ENCODE measurements at places on chromosomes 1 and 21.

DNA sequence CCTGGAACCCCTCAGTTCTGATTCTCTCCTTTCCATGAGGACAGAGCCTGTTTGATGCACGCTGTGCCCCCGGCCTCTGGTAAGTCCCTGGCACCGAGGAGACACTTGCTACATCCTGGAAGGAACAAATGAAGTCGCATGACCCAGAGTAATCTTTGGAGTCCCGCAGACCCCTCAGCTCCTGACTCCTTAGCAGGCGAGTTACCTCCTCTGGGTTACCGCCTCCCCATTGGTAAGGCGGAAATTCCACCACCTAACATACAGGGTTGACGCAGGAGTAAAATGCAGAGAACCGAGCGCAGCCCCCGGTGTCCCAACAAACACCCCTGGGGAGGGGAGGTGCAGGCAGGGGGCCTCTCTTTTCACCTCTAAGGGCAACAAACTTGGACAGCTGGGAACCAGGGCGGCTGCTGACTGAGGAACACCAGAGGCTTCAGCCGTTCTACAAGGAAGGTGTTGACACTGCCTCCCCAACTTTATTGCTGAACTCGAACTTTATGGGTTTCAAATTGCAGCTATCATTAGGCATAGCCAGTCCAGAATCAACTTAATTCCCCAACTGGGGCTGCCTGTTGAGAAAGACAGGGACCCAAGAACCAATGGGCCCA is 115.3 kb upstream of the IFFO2 start:
- no peak for DNase-seq

- DNase-seq: no peak
Observed at GRCh38 chr1:31624731-31625514, 7.4 kb downstream of the HCRTR1 start.

DNA sequence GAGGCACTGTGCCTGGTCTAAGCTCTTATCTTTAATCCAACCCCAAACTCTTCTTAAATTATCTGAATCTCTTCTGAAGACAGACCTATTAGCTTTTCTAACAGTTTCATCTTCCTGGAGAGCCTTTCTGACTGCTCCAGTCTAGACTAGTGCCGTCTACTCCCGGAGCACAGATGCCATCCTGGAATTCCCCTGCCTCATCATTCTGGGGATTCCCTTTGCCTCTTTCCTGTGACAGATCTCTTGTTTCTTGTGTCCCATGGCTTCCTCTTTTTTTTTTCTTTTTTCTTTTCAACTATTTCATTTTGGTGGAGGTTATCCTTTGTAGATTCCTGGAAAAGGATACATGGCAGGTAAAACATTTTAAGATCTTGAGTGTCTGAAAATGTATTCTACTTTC is 11.7 kb downstream of the SEMA4A start:
- DNase-seq: no peak

DNA sequence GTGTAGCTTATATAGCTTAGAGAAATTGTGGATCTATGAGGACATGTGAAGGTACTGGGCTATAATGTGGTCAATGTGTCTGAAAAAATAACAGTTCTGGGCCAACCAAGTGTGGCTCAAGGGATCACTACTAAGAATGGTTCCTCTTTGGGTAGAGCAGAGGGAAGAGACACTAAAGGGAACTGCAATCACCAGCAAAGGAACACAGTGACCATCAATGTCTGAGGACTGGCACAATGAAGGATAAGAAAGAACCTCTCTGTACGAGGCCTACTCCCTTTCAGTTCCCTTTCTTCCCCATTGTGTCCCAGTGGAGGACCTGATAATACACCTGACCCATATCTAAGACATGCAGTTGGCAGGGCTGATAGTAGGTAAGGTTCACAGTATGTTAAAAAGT is 89.9 kb upstream of the JAK1 start:
- DNase-seq: no peak

GRCh38 chr1:55280731-55281130 is 65.6 kb upstream of the USP24 start:
- no peak for DNase-seq

- no peak for DNase-seq
Observed at GRCh38 chr1:43435146-43436145, 18.3 kb downstream of the HYI start.

DNA sequence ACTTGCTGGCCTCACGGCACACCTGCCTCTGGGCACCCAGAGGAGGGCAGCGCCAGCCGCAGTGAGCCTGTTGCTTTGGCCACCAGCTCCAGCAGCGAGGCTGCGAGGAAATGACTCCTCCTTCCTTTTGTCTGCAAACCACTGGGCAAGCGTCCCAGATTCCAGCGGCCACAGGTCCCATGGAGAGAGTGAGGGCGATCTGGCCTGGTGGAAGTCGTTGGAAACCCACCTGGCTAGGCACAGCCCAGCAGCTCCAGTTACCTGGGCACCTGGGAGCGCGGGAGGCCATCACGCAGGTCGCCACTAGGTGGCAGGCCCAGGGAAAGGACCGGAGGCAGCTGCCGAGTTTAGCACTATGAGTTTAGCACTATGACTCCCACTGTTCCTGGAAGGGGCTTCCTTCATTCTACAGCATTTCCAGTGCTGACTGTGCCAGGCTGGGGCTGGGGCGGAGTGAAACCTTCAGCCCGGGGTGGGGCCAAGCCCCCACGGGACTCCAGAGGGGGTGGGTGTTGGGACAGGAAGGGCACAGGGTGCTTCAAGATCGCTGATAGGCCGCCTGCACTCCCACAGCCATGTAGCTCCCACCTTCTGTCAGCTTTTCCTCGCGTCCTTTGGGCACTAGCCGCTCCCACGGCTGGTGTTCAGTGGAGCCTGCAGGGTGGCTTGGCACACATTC is 1.1 kb upstream of the ESPN start:
- no peak for DNase-seq

DNA sequence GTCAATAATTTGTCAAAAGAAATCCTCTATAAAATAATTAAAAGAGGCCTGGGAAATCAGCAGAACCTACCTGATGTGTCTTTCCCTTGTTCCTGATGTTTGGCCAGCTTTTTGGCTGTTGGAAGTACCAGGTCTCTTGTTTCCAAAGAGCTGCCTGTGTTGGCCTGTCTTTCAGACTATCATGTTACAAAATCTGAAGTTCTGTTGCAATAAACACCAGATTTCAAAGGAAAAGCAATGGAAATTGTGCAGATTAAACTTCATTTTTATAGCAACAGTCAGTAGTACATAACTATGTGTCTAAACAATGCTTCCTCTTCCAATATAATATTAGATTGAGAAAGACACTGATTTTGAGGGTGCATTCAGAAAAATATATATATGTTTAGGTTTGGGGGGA is 647.2 kb upstream of the CXADR start:
- no peak for DNase-seq
